B cell (primary cell): ENCODE measurements at places on chromosomes 3 and 15. TPM values are rescaled to one million over a fixed set of nuclear protein-coding genes. Genes with fewer than 3 reads are reported as not detected.

The ZMYND10 gene
- polyA plus RNA-seq, result 2.4 and 3.4 TPM in 2 replicates

The TMA7 gene
- 169 and 191 TPM in 2 replicates for polyA plus RNA-seq

The NR1I2 gene
- 0.30 and 0.52 TPM in 2 replicates for polyA plus RNA-seq

The SPATA12 gene
- not detected in 2 replicates for polyA plus RNA-seq

The RPS17 gene
- 5,164 and 5,877 TPM in 2 replicates for polyA plus RNA-seq

The SPINK8 gene
- not detected in 2 replicates for polyA plus RNA-seq
